ENCODE measurements at places on chromosomes 16 and 17.

DNA sequence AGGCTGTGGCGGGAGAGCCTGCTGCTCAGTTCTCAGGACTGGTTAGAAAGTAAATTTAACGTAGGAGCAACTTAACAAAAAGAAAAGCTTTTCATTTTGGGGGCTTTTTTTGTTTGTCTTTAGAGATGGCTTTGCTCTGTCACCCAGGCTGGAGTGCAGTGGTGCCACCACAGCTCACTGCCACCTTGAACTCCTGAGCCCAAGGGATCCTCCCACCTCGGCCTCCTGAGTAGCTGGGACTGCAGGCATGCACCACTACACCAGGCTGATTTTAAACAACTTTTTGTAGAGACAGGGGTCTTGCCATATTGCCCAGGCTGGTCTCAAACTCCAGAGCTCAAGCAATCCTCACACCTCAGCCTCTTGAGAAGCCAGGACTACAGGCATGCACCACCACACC, 205.0 kb downstream of the RPTOR start:
- DNase-seq = no peak

- DNase-seq = no peak
Observed at GRCh38 chr17:55466671-55467070, 44.6 kb downstream of the SMIM36 start.

- no peak for DNase-seq
Observed at GRCh38 chr16:3612510-3613466, 1.4 kb upstream of the SLX4 start.

DNA sequence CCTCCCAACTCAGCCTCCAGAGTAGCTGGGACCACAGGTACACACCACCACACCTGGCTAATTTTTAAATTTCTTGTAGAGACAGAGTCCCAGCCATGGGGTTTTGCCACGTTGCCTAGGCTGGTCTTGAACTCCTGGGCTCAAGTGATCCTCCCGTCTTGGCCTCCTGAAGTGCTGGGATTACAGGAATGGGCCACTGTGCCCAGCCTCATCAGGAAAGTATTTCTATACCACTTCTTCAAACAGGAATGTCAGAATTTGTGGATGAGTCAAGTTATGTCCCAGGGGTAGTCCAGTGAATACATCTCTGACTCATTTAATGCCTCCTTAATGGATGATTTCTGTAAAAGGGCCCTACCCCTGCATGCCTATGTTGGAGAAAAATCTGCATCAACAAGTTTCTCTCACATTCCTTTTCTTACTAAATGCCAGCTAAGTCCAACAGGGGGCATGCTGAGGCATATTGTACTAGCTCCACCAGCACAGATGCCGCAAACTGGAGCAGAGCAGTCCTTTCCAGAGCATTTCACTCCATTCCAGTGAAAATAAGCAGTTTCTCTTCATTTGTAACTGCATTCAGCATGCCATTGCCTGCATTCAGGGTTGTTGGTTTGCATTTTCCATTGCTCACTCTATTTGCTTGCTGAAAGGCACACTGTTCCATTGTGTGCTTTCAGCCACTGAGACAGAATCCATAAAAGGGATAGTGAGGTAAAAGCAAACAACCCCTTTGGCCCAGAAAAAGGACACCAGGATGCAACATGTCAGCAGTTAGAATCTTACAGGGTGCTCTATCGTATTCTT, 5.3 kb upstream of the CAVIN1 start:
- no peak for DNase-seq

DNA sequence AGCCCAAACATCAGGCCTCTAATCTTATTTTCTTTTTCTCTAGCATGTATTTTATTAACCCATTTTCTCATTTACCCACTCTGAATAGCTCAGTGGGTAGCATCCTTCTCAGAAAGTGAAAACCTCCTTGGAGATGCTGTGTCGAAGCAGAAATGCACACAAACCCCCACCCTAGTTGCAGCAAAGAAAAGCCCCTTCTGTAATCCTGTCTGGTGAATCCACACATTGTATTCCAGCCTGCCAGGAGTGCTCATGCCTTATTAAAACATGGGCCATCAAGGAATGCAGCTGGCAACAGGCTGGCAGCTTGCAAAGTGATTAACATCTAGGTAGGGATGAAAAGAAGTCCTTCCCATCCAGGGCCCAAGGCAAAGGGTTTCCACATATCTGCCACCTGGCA, 39.7 kb upstream of the AXIN2 start:
- no peak for DNase-seq

DNA sequence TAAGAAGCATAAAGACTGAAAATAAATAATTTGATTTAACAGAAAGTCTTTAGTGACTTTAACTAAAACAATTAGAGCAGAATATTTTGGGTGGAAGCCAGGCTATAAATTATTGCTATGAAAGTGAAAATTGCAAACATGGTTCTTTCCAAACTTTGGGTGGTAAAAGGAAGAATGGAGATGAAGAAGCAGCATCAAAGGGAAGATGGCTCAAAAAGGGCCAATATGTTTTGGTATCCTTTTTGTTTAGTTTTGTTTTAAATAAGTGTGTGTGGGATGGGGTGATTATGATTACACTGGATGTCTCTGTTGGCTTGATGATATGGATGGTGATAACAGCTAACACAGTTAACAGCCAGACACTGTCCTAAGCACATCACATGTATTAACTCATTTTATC, 153.7 kb downstream of the CYB561 start:
- DNase-seq = no peak

- DNase-seq = no peak
Observed at GRCh38 chr17:71168053-71168741, 952.6 kb upstream of the SOX9 start.

DNA sequence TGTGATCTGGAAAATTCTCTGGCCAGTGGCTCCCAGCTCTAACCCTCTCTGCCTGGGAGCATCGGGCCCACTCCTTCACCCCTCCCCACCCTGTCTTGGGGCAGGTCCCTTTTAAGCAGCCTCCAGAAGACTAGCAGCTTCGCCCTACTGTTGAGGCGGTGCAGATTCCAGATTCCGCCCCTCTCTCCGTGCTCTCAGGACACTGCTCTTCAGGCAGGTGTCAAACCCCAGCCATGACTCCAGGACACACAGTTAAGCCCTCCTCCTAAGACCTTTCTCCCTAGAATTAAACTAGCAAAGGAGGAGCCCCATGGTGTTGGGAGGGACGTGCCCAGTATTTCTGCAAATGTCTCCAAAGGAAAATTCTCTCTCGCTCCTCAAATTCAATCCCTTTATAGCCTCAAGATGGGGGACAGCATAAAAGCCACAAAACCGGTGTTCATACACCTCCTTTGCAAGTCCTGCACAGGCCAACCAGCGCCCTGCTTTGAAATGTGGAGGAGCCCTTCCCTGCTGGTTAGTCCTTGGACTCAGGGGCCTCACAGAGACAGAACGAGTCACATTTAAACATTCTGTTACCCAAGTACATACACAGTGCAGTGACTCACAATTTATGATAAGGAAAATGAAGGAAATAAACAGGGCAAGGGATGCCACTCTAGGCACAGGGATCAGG, 7.2 kb downstream of the LPO start:
- no peak for DNase-seq

GRCh38 chr16:48076455-48077012, 79.3 kb downstream of the ABCC12 start:
- DNase-seq = no peak
